ENCODE measurements at places on chromosomes 13 and 19.

DNA sequence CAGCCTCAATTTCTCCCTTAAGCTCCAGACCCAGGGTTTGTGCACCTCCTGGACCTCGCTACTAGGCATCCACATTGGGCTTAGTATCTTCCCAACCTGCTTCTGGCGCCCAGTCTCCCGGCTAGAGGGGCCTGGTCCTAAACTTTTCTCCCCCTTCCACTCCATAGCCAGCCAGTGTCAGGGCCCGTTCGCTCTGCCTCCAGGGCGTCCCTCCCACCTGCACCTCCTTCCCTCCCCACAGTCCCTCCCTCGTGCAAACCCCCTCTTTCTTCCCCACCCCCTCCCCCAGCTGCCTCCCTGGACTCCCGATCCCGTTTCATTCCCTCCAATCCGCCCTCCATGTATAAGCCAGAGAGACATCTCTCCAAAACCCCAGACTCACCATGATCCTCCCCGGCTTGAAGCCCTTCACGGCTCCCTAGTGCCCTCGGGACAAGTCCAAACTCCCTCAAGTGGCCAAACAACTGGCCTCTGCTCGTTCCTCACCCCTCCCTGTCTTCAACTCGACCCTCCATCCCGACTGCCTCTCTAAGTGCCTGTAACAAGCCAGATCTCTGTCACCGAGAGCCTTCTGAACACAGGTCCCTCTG, 997 bp upstream of the SAMD4B start:
- peak; percentile 67 for DNase-seq

DNA sequence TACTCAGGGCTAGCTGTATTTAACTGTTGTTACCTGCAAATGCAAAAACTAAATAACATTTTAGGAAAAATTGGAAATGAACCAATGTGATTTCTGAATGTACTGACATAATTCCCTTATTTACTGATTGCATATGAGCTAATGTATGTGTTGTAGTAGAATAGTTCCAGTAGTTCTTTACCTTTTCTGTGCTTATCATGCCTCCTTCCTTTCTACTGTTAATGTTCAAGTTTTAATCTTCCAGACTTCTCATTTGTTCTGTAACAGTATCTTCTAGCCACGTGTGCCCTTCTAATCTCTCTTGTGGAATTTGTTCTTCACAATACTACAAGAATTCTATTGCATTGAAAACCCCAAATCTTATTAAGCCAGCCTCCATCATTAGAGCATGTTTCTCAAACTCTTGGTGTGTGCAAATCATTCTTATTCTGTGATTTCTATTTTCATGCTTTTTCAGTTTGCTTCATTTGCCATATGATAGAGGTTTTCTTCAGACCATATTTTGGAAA, 17.7 kb downstream of the LSM14A start:
- no peak for DNase-seq

- no peak for DNase-seq
These were observed 406.8 kb downstream of the MYO16 start for GRCh38 chr13:109036078-109036780.

DNA sequence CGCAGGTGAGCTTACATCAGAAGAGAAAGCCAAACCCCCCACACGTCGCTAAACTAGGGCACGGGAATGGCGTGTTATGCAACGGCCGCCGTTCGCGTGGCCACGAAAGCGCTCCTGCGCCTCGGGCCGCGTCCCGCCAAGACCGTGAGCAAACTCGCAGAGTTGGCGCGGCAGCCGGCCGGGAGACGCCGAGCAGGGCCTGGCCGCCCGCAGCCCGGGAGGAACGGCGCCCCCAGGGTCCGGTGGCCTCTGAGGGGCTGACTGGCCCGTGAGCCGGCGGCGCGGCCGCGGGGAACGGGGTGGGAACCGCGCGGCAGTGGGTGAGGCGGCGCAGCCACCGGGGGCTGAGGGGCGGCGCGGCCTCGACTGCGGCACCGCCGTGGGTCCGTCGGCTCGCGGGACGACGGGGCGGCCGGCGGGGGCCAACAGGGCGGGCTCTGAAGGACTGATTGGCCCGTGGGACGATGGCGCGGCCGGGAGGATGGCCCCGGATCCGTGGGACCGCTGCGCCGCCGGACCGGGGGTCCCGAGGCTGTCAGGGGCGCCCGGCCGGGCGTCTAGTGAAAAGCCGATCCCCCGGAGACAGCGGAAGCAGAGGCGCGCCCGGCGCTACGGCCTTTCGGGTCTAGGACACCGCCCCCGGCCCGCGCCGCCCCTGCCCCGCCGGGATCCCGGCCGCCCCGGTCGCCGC, 903 bp downstream of the LATS2 start:
- DNase-seq = no peak

DNA sequence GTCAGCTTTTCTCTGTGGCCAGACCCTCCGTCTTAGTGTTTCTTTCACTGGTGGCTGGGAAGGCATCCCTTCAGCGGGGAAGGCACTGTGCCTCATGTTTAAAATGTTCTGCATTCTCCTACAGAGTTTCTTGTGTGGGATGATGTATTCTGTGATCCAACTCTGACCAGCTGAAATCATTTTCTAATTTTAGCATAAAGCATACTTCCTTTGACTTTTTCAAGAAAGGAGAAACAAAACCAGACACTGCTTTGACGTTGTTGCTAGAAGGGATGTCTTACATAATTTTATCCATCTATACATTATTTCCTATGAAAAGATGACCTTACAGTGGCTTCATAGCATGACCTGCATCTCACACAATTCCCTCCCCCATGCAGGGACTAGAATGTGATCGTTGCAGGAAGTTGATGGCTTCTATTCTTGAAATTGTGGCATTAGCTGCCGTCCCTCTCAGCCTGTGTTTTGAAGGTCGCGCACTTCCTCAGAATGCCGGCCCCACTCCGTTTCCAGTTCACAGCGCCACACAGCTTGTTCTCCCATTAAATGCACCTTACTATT, 38.6 kb upstream of the TEX29 start:
- DNase-seq = no peak

GRCh38 chr13:18998389-18998788, 183.2 kb downstream of the TUBA3C start:
- no peak for DNase-seq

DNA sequence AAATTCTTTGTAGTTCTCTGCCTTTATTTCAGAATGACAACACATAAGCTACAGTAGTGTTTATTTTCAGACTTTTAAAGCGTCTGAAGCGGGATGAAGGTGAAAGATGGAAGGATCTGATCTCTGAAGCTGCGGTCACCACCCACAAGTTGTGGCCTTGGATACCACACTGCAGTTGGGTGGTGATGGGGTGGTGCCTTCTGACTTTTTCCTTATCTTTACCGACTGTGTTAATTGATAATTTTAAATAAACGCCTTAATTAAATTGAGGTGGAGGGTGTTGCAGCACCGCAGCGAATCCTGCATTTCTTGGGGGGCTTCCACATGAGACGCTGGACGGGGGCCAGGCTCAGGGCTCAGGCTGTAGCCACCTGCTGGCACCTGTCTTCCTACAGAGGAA, 1.3 kb downstream of the TFDP1 start:
- no peak for DNase-seq

- no peak for DNase-seq
These were observed 41.1 kb downstream of the B3GLCT start for GRCh38 chr13:31240921-31241320.

DNA sequence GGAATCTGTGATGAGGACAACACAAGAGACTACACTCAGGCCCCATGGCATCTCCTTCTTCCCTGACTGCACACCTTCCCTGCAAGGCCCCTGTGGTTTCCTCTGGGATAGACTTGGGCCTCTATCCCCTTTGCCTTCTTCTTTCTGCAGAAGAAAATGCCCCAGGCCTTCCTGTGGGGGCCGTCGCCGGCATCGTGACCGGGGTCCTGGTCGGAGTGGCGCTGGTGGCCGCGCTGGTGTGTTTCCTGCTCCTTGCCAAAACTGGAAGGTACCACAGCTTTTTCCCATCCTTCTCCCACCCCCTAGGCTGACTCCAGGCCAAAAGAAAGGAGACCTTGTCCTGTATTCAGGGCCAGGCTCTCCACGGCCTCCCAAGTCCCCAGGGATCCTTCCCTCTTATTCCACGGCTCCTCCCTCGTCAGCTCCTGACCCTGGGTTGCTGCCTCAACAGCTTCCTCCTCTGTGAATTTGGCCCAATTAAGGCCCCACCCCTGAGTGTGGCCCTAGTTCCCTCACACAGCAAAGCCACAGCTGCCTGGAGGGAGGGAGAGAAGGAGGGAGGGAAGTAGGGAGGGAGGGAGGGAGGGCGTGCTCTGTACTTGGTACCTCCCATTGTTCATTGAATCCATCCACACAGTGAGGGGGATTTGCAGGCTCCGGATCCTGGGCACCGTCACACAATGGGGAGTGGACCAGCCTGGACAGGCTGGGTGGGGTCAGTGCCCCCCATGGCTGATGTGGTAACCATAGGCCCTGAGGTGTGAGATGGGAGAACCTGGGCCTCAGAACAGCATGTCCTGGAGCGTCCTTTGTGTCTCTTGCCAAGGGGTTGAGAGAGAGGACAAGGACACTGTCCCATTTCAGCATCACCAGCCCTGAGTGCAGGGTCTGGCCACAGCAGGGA, 12.5 kb downstream of the CEACAM3 start:
- DNase-seq = no peak

GRCh38 chr19:41353466-41354342, at the start of gene TGFB1:
Gene TGFB1 (minus strand): TSS chr19:41353922. CDS start chr19:41353044, 878 bp downstream.
- peak; percentile 62 for DNase-seq

DNA sequence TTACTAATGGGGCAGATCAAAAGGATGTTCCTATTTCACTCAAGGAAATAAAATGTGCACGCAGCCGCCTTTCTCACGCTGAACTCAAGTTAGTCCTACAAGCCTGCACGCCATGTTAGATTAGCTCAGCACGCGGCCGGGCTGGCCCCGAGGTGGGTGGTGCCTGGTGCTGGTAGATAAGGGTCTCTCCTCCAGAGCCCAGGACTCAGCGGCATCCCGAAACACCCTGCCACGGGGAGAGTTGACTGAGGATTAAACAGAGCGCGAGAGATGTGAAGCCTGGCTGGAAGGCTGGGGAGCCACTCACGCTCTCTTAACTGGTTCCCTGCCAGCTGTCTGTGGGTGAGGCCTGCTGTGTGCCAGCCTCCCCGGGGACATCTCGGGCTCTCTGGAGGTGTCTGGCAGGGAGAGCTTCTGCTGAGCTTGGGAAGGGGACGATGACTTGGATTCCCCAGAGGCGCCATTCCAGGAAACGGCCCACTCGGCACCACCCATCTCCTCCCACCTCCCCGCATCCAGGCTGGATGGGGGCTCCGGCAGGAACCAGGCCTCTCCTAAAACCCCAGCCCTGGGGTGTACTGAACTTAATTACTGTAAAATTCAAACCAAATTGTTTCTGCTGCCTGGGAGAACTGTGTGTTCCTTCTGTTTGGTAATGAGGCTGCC, 122.2 kb downstream of the KDM4B start:
- DNase-seq = no peak

DNA sequence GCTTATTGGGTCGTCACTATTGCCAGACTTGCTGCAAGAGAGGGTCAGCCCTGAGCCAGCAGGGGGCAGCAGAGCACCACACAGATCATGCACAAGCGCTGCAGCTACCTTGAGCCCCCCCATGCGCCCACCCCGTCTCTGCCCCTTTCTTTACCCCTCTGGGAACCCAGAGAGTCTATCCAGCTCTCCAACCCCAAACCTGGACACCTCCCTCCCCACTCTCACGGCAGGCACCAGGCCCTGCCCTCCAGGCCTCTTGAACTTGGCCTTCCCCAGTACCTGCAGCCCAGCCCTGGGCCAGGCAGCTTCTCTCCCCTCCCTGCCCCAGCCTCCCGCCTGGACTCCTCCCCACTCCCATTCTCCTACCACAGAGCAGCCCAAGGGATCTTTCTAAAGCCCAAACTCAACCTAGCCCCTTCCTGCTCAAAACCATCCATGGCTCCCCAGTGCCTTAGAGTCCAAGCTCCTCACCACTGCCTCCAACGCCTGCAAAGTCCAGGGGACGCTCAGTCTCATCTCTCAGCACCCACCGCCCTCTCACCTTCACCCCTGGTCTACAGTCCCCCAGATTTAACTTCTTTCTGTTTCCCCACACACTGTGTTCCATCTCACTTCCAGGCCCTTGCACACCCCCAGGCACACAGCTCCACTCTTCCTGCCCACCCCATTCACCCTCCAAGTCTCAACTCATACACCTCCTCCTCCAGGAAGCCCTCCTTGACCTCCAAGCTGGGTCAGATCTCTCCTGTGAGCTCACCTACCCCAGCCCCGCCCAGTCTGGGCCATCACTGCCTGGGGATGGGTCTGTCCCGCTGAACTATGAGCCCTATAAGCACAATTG, 9.4 kb upstream of the CEACAM16 start:
- DNase-seq = peak; percentile 80
